NCI-H1694 treated with DMSO at 0.1 percent for 48 hours (cell line): ENCODE measurements at places on chromosomes 7 and 10.
A peak's percentile ranks its signal among the peaks of the same experiment; 100 is the strongest.

DNA sequence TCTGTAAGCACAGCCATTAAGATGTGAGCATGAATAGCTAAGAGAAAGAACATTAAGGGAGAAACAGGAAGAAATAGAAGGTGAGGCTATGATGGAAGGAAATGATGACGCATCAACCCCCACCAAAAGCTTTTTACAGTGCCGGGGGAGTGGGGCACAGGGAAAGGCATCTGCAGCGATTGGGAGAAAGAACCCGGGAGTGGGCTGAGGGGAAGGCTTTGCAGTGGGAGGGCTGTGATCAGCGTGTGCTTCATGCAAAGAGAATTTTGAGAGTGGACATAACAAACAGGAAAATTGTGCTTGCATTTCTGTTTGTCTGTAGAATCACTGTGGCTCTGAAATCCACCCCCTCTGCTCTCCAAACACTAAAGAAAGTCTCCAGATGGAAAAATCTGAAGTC lies 250.8 kb downstream of the KCNMA1 start:
- DNase-seq, result no peak

DNA sequence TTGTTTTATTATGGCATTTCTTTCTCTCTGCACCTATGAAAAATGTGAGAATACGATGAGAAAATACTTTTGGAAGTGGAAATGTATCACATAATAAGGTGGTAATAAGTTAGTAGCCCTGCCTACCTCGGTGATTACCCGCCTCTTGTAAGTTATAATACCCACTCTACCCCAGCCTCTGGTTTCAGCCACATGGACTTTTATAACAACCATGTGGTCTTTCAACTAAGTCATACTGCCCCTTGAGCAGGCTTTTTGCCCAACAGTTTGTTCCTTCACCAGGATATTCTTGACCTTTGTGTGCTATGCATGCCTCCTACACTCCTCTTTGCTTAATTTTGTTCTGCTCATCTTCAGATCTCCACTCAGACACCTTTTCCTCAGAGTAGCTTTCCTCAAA lies 470.6 kb upstream of the ZWINT start:
- no peak for DNase-seq

DNA sequence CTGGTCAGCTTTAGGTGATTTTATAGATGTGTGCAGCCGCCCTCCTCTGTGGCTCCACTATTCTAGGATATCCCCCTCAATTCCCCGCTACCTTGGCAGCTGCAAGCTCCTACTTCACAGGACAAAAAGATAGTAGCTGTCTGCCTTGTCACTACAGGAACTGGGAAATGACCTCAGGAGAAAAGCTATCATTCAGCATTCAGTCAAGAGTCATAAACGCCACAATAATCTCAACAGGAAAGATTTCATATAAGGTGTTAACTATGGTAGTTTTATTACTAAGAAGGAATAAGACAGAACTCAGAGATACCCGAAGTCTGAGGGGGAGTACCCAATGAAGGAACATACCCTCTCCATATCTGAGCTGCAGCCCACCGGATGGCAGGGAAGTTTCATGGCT lies 63.9 kb downstream of the CRPPA start:
- peak; percentile 54 for DNase-seq

GRCh38 chr7:158067219-158067930 lies 520.2 kb downstream of the PTPRN2 start:
- DNase-seq, result no peak

DNA sequence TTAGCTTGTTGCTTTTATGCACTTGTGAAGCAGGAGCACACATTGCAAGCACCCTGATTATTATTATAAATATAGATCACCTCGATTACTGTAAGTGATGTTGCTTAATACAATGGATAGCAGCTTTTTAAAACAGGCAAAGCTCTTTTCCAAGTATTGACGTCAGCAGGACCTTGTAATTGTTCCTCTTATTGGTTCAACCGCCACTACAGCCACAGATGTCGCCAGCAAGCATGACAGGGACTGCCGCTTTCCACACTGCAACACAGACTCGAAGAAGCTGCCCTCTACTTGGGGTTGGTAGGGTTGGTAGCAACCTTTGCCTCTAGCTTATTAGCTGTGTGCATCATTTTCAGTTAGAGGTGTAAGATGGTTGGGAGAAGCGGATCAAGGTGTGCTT lies 167.6 kb downstream of the ZNF365 start:
- no peak for DNase-seq

- no peak for DNase-seq
These were observed 53.9 kb upstream of the CAV2 start for GRCh38 chr7:116445447-116446211.

DNA sequence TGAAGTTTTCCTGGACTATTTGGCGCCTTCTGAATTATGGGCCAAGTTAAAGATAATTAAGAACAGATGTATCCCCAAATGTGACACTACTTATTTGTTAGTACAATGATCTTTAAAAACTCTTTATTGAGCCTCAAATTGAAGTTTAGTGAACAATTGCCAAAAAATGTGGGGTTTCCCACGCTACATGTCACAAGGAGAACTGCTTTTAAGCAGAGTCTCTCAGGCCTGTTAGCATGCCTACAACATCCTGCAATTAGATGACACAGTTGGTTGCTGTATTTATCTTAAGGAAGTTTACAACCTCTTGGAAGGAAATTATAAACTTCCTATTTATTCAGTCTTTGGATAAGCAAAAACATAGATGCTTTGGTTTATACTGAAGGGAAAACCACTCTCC lies 733.0 kb downstream of the TNS3 start:
- DNase-seq, result no peak

DNA sequence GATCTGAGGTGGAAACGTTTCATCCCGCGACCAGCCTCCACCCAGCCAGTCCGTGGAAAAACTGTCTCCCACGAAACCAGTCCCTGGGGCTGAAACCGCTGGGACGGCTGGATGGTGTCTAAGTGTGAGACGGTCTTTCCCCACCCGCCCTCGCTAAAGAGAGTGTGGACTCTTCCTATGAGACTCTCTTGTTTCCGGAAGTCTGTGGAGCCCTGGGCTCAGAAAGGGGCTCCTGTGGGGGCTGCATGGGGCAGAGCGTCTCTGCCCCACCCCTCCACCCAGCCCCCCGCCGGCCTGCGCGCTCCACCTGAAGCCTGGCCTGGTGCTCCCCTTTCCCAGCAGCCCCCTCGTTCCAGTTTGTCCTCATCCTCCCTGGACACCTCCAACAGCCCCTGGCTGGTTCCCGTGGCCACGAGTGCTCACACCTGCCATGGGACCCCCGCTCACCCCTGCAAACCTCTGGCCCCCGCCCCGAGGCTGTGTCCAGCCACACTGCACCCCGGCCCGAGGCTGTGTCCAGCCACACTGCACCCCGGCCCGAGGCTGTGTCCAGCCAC lies 28.7 kb downstream of the CFAP46 start:
- DNase-seq, result no peak

DNA sequence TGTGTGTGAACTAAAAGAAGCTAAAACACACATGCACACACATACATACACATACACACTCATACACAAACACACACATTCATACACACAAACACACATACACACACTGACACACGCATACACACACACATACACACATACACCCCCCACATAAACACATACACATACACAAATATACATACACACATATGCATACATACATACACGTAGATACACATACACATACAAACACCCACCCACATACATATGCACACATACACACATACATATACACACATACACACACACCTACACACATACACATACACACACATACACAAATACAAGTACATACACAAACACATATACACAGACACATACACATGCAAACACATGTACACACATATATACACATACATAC lies 28.0 kb downstream of the SLC18A2 start:
- no peak for DNase-seq
